ENCODE measurements at places on chromosomes 6 and 20.

DNA sequence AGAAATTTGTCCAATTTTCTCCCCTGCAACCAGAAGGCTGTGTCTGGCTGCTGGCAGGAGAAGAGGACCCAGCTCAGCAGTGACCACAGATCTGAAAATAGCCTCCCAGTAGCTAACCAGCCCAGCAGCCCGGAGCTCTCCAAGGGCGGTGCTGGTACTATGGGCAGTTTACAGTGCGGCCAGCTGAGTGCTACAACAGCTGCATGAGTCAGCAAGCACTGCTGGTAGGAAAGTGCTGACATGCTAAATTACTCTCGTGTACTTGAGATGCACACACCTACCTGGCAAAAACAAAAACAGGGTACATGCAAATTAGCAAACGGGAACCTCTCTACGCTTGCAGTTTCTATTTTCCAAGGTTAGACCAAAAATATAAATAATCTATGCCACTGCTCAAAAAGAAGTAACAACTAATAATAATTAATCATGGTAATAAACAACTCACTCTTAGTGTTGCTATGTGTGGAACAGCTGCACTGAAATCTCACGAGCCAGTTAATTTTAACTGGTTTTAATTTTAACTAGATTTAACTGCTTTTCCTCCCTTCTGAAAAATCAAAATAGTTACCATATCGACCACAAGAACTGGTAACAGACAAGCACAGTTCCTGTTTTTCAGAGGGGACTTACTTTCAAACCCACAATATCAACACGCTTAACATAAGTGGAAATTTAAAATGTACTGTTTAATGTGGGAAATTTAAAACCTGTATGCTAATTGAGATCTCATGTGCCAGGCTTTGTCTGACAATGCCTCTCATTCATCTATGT, 10.8 kb downstream of the BACH2 start:
- DNase-seq: peak; percentile 73

DNA sequence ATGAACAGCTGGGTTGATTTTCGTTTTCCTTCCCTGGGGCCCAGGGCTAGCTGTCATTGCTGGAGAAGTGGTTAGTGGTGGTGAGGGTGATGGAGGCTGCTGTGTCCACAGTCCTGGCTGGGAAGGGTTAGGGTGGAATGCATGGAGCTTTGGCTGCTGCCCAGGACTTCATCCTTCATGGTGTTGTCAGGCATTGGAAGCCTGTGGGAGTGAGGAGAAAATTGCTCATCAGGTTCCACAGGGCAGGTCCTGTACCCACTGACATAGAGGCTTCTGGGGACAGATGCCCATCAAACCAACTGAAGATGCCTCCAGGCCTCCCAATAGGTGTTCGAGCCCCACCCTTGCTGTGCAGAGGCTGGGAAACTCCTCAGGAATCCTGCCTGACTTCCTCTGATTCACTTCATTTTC, 262.4 kb upstream of the SUPT3H start:
- no peak for DNase-seq

DNA sequence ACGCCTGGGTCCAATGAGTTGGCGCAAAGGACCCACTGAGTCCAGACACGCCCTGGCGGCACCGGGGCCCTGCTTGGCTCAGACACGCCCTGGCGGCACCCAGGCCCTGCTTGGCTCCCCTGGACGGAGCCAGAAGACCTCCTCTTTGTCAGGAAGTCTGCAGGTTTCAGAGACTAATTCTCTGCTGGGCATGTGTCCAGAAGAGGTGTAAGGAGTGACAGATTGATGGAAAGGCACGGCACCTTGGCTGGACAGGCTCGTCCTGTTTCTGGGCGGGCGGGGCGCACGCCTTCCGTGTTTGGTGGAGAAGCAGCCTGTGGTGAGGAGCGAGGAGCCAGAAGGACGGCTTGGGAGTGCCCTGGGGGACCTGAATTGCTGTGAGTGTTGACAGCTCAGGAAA, 23.1 kb upstream of the DACT2 start:
- no peak for DNase-seq

DNA sequence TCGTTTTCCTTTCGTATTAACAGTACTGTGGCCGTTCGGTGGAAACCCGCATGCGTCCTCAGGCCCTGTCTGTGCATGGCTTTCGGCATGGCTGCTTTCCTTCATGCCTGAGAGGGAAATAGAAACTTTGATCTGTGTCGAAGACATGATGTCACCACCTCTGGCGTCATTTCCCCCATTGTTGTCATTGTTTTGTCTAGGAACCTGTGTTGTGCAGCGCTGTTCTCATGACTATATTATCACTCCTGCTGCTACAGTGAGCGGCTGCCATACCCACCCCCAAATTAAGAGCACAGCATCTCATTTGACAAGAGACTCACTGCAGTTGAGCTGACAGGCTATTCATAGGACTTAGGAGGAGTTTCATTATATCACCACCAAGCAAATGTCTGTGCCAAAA, 172.3 kb downstream of the TMEM242 start:
- no peak for DNase-seq

All from activated CD8-positive, alpha-beta T cell treated with anti-CD3 and anti-CD28 coated beads, Interleukin-2, amount 10 ng/mL, durations not matched to agents 7 days and 5 days (primary cell).